CD4-positive, alpha-beta T cell treated with Interferon gamma for 1 hour (primary cell): ENCODE measurements at places on chromosomes 7 and 10.

GRCh38 chr10:124648738-124649137 is 95.4 kb downstream of the FAM53B start:
- DNase-seq = peak; percentile 59

- DNase-seq = no peak
Measured at GRCh38 chr7:94882891-94883290, 24.5 kb upstream of the PPP1R9A start.

DNA sequence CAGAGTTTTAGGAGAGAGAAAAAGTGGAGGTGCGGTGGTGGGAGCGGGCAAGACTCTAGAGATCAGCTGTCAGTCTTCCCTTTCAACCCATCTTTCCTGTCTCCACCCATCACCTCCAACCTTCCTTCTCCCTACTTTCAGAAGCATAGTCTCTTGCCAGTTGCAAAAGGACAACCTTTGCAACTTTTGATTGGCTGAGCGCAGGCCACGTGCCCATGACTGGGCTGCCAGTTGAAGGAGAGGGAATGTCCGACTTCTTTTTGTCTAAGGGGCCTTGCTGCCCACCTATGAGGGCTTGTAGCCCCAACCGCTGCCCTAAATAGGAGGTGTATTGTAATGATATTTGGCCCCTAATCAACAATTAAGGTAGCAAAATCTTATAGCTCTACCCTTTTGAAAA is 12.6 kb downstream of the CYP26A1 start:
- no peak for DNase-seq

DNA sequence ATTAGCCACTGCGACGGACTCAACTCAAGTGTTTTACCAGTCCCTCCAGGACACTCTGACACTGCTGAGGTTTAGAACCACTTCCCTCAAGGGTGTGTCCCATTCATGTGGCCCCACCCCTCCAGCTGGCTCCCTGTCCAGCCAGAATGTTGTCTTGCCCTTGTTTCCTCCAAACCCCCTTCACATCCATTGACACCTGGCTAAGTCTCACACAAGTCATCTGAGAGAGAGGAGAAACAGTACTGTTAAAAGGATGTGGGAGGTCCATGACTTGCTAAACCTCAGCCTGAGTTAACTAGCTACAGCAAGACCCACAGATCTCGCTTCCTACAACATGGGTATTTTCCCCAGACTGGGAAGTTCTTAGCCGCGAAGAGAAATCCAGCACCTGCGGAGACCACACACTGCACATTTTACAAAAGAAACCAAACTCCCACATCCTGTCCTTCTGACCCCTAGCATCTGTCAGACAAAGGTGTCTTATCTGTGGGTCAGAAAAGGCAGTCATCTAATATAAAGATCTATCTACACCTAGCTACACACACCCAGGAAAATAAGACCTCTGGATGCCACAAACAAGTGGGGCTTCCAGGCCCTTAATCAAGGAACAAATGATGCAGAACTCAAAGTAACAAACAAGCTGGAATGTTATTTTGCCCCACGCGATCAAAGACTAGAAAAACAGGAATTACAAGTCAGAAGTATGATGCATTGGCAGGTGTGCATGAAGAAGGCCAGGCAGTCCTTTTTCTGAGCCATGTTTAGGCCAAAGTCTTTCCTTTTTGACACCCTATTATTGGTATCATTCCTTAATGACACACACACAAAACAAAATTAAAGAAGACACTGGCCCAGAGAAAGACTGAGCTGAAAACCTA is 13.9 kb downstream of the OSBPL3 start:
- peak; percentile 11 for DNase-seq

DNA sequence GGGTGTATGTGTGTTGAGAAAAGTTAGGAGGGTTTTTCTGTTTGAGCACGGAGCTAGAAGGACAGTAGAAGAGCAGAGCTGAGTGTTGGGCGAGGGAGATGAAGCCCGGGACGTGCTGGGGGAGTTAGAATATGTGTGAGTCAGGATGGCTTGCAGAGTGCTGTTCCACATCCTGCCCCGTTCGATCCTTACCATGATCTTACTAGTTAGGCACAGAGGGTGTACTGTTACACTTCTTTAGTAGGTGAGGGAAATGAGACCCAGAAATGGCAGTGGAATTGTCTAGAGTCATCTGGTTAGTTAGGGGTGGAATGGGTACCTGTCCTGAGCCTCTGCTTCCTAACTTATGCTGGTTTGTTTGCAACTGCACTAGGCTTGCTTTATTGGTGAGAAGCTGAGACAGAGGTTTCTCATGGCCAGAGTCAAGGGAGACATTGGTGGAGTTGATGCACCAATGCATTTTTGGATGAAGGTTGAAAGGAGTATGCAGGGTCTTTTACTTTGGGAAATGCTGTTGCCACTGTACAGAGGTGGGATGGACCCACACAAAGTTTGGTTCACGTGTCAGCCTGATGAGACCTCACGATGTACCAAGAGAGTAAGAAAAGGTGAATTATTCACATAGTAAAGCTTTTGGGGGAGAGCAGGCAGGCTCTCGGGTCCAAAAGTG is 42.4 kb downstream of the CCNY start:
- no peak for DNase-seq

- DNase-seq = no peak
Measured at GRCh38 chr7:154493594-154493993, 441.4 kb downstream of the DPP6 start.

- DNase-seq = peak; percentile 47
Measured at GRCh38 chr7:64887756-64888508, 15.1 kb upstream of the ZNF273 start.

- DNase-seq = no peak
Measured at GRCh38 chr7:117825132-117825531, 48.1 kb downstream of the CTTNBP2 start.

DNA sequence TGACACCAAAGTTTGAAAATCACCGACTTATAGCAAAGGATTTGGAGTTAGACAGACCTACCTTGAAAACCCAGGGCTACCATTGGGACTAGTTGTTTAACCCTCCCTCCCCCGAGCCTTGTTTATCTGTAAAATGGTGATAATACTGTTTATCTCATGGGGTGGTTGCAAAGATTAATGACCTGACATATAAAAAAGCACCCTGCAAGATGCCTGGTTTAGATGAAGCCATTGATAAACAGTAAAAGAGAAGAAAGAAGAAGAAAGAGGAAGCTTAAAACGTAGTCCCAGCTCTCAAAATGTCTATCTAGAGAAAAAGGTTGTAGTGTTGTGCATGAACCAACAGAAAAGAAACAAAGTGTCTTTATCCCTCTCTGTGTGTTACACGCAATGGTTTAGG is 145.7 kb downstream of the FGFR2 start:
- DNase-seq = no peak

DNA sequence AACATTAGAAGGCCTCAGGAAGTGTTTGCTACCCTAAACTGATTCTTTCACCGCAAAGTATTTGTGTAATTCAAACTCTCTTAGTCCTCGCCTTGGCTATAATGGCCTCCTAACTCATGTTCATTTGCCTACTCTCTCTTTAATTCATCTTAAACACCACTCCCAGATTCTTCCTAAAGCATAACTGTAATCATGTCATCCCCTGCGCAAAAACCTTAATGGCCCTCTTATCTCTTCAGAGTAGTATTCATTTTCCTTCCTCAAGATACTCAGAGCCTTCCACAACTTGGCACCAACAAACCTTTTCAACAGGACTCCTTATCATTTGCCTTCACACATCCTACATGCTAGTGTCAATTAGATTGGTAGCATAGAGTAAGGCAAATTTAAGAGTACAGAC is 42.9 kb downstream of the CSTF2T start:
- no peak for DNase-seq

- no peak for DNase-seq
Measured at GRCh38 chr10:32786968-32787367, 171.1 kb downstream of the ITGB1 start.
